Stimulated activated CD8-positive, alpha-beta memory T cell treated with anti-CD3 and anti-CD28 coated beads, Interleukin-4, amount 100 ng/mL, for 1 hour (primary cell): ENCODE measurements at places on chromosomes 16 and 17.
A peak's percentile ranks its signal among the peaks of the same experiment; 100 is the strongest.

- DNase-seq: no peak
Observed at GRCh38 chr17:20200016-20200795, 191.0 kb downstream of the SPECC1 start.

- no peak for DNase-seq
Observed at GRCh38 chr16:49127103-49127502, 154.5 kb downstream of the CBLN1 start.

- no peak for DNase-seq
Observed at GRCh38 chr16:54879681-54880080, 51.0 kb upstream of the IRX5 start.

GRCh38 chr17:393806-394717 is 41.5 kb upstream of the RPH3AL start:
- DNase-seq: no peak

GRCh38 chr16:27421961-27422740 is 20.2 kb downstream of the IL21R start:
- DNase-seq: no peak

DNA sequence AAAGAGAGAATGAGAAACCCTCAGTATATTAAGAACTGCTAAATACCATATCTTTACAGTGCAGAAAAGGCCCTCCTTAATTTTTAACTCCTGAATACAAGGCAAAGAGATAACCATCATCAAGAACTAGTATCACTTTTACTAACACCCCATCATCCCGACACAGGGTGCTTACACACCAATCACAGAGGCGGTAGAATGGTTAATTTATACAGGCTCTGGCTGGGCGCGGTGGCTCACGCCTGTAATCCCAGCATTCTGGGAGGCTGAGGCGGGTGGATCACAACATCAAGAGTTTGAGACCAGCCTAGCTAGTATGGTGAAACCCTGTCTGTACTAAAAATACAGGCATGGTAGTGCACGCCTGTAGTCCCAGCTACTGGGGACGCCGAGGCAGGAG is 4.2 kb downstream of the PSMD12 start:
- no peak for DNase-seq

DNA sequence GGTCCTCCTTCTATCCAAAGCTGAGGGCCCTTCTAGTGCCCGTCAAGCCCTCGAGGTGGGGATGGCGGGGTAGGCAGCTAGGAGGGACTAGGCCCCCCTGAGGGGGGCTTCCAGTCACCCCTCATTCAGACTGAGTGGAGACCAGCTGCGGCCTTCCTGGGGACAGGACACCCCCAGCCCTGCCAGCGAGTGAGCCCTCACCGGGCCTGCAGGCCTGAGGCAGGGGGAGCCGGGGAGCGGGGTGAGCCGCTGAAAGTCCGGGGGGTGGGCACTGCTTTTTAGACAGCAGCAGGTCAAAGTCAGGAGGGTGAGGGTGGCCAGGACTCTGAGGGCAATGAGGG is 8.7 kb upstream of the KREMEN2 start:
- no peak for DNase-seq

GRCh38 chr17:47663912-47664623 is 14.3 kb downstream of the KPNB1 start:
- DNase-seq: peak; percentile 27

DNA sequence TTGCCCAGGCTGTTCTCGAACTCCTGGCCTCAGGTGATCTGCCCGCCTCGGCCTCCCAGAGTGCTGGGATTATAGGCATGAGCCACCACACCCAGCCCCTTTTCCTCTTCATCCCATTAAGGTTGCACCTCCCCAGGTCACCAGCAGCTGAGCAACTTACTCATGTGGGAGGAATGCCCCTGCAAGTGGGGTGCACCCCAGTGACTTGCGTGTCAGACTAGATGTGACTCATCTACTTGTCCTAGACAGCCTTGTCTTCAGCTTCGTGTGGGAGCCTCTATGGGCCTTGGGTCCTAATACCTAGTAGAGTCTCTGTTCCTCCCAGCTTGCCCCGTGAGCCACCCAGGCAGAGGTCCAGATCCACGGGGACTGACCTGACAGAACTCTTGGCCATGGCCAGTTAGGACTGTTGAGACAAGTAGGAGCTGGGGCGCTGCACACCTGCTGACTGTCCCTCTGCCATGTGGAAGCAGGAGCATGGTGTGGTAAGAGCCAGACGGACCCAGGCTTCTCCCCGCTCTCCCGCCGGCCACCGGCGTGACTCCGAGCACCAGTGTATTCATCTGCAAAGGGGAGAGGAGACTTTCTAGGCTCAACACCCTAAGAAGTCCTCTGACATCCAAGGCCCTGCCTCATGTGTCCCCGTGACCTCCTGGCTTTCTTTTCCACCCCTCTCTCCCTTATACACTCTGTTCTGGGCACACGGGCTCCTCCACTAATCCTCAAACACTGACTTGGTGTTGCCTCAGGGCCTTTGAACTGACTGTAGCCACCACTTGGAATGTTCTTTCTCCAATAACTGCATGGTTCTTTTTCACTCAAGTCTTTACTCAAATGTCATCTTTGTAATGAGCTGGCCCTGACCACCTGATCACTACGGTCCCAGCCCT is 11.6 kb upstream of the CBX4 start:
- no peak for DNase-seq

DNA sequence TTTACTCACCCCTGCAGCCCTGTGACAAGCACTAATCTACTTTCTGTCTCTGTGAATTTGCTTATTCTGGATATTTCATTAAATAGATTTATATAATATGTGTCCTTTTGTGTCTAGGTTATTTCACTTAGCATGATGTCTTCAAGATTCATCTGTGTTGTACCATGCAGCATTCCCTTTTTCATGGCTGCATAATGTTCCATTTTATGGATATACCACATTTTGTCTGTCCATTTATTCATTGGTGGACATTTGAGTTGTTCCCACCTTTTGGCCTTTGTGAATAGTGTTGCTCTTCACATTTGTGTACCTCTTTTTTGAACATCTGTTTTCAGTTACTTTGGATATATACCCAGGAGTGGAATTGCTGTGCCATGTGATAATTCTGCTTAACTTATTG is 110.3 kb downstream of the ELAC2 start:
- DNase-seq: no peak

GRCh38 chr16:80299416-80299815 is 241.4 kb upstream of the DYNLRB2 start:
- no peak for DNase-seq

DNA sequence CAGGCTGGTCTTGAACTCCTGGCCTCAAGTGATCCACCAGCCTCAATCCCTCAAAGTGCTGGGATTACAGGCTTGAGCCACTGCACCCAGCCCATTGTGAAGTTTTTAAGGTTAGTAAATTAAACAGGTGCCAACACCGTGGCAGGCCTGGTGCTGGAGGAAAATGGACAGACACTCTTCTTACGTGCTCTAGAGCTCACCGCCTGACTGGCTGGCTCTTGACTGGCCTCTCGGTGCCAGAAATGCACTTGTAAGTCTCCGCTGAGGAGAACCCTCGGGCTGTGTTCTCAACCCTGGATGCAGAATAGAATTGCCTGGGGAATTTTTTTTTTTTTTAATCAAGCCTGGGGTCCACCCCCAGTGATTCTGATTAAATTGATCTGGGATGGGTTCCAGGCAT is 10.3 kb upstream of the HAS3 start:
- no peak for DNase-seq

DNA sequence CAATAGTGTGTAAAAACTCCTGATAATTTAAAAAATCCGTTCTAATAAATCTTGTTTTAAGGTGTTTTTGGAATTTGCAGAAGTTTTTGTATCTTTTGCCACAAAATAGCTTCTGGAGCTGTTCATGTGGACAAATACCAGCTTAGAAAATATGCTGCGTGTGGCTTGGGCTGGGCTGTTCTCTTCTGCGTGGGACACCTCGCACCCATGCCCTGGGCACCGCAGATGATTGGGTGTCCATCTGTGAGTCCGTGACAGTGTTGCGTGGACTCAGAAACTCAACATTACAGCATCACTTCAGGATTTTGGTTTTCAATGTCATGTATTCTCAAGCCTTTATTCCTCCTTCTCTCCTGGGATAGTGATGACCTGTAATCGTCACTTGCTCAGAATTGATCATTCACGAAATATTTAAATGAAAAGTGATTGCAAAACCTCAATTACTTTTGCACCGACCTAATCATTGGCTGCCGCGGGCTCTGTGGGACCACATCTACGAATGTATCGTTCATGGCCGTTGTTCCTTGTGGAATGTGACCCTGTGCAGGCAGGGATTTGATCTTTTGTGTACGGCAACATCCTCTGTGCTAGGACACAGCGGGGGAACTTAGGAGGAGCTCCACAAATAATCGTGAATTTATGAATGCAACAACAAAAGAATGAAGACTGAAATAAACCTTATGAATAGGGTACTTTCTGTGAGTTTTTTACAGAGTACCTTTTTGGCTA is 210.3 kb upstream of the FOXF1 start:
- DNase-seq: no peak

DNA sequence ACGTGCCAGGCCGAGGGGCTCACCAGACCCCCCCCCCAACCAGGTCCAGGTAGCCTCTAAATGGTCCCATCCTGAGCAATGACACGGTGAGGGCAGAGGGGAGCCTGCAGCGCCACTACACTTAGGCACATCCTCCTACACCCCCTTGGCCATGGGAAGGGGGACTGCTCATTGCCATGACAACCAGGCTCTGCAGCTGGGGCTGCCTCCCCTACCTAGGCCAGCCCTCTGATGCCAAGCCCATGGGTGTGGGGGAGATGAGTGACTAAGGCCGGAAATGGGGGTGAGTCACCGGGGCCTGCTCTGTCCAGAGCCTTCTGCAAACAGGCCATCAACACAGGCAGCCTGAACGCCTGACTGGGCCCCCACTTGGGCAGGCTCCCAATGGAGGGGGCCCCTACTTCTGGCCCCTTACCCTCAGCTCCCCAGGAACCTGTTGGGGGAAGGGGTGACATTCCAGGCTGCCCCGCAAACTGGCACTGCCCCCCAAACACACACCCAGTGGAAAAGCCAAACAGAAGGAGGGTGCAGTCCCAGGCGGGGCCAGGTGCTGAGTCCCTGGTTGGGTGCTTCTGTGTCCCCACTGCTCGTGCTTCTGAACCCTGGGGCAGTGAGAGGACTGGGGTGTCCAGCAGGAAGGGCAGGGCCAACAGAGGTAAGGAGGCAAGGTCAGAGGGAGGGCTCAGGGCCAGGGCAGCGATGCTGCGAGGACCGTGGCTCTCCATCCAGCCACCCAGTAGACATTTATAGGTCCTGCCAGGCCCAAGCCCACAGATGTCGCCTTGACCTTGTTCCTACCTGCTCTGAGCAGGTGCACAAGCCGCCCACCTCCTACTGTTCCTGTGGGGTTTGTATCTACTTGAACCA is 8.2 kb downstream of the PLCD3 start:
- DNase-seq: no peak

DNA sequence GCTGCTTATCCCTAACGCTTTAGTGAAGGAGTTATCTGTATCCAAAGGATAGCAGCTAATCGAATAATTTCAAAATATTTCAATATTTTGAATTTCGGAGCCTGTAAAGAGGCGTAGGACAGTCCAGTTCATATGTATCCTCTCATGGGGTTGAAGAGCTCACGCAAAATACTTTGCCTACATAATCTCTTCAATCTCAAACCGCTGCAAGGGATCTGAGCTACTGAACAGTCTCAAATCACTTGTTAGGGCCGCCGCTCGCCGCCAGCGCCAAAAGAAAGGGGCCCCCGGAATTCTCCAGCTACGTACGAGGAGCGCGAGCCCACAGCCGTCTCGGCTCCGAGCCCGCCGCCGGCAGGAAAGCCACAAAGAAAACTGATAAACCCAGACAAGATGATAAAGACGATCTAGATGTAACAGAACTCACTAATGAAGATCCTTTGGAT is 601 bp upstream of the RFWD3 start:
- no peak for DNase-seq

DNA sequence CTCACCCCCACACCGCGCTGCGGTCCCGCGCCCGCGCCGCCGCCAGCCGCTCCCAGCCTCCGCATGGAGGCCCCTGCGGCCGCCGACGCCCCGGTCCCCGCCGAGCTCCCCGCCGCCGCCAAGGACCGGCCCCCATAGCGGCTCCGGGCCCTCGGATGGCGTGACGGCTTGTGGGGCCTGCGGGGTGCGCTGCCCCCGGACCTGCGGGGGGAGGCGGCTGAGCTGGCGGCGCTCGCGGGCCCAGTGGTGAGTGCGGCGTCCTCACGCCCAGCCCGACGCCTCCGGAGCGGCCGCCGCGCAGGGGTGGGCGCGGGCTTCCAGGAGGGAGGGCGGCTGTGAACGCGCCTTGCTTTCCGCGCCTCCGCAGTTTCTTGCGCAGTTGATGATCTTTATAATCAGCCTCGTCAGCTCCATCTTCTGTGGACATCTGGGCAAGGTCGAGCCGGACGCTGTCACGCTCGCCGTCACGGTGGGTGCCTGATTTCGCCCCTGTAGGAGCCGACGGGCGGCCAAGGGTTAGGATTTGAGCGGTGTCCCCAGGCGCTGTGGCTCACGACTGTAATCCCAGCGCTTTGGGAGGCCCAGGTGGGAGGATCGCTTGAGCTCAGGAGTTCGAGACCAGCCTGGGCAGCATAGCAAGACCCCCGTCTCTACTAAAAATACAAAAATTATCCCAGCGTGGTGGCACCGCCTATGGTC is 46.4 kb downstream of the SLC47A1 start:
- no peak for DNase-seq

GRCh38 chr17:42853597-42853967 is 2.6 kb downstream of the AOC3 start:
- DNase-seq: no peak

GRCh38 chr17:68057531-68057952 is 22.0 kb downstream of the KPNA2 start:
- peak; percentile 4 for DNase-seq

DNA sequence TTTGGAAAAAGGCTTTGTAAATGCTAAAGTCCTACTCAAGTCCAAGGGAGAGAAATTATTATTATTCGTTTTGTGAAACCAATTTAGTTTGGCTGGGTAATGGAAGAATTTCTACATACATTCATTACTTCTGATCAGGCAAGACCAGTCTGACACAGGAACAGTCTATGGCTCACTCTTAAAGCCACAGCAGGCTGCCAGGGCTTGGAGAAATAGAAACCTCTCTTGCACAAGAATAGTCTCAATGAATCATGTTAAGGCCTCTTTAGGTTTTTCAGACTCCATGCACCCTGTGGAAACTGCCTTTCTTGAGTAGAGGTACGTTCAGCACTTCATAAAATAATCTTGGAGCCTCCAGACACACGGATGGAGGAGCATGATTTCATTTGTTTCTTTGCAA is 167.7 kb downstream of the IRX3 start:
- no peak for DNase-seq

GRCh38 chr17:53134548-53134947 is 688.2 kb upstream of the KIF2B start:
- DNase-seq: no peak

GRCh38 chr17:2798188-2798587 is 1.9 kb downstream of the RAP1GAP2 start:
- no peak for DNase-seq

GRCh38 chr16:7584561-7584960 is 251.9 kb downstream of the RBFOX1 start:
- DNase-seq: no peak
